ENCODE measurements at places on chromosomes 3 and 15.

DNA sequence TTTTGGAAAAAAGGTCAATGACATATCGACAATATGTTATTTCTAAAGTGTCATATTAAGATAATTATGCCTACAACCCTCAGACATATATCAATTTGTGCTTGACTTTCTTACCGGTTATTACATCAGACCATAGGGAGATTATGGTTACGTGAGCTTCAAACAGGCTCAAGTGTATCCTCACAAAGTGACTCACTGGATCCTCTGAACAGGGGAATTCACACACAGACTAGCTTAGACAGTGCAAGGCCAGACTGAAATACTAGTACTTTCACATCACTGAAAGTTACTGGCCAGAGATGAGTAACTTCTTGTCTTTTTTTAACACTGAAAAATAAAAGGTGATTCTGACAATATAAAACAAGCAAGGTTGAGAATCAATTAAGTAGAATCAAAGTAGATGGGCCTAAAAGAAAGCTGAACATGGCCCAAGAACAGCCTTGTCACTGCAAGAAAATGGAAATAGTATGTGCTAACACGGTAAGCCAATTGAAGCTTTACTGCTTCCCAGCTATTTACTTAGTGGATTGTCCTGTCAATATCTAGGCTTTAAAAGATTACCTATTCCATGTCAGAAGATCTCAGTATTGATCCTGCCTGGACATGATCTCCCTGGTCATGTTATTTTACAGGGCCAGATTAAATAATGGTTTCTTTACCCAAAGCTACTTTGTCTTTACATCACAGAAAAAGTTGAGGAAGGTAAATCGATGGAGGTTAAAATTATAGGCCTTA lies 848.6 kb downstream of the ROBO1 start:
- no peak for DNase-seq

GRCh38 chr3:171437115-171437756 lies 23.0 kb downstream of the TNIK start:
- DNase-seq, result no peak

DNA sequence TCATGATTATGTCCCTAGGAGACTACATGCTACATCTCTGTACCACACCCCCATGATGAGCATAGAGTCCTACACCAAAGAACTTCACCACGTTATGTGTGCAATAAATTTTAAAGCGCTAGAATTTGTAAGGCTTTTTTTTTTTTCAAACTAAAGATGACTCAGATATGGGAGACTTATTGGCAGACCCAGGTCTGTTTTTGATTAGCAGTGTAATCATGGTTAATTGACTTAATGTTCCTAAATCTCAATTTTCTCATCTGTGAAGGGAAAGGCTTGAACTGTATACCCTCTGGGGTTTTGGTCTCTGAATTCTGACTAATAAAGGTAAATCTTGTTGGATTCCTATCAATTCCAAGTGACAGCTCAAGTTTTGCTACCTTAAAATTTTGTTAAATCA lies 26.4 kb downstream of the ABI3BP start:
- no peak for DNase-seq

- DNase-seq, result no peak
Measured at GRCh38 chr3:171561596-171562323, 101.6 kb upstream of the TNIK start.

- no peak for DNase-seq
Measured at GRCh38 chr15:101447561-101448071, 41.9 kb downstream of the PCSK6 start.

GRCh38 chr15:41905036-41905793 lies 11.4 kb upstream of the SPTBN5 start:
- DNase-seq, result no peak
